ENCODE measurements at places on chromosomes 16 and 17.
A peak's percentile ranks its signal among the peaks of the same experiment; 100 is the strongest.

DNA sequence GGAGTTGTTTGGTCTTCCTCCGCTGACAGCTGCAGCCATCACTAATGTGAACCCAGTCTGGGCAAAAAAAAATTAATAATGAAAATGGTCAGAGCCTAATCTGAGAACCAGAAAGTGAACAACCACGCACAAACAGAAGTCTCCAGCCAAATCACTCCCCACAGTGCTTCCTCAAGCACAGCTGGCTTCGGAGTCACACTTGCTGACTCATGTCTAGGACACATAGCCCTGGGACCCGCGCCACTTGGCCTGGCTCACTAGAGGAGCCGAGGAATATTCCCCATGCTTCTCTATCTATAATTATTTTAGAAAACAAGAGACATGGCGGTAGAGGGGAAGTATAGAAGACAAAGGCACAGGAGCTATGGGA is 109.1 kb downstream of the ZFHX3 start:
- no peak for DNase-seq

- no peak for DNase-seq
These were observed 75.5 kb downstream of the SLC5A11 start for GRCh38 chr16:24921229-24921628.

DNA sequence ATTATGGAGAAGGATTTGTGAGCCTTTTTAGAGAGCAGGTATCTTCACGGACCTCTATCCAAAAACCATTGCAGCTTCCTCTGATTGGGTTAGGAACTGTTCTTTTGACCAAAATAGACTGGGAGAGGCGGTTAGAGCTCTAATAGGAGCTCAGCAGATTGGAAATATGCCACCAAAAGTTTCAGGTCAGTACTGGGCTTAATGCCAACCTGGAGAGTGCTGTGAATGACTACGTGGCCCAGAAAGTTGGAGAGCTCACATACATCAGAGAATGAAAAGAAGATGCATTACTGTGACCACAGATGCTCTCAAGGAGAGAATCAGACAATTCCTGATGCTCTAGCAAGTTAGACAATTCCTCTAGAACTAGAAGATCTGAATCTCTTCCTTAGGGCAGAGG is 86.5 kb downstream of the ABCA8 start:
- no peak for DNase-seq

- DNase-seq, result no peak
These were observed 116.6 kb downstream of the XYLT1 start for GRCh38 chr16:17354141-17354601.

DNA sequence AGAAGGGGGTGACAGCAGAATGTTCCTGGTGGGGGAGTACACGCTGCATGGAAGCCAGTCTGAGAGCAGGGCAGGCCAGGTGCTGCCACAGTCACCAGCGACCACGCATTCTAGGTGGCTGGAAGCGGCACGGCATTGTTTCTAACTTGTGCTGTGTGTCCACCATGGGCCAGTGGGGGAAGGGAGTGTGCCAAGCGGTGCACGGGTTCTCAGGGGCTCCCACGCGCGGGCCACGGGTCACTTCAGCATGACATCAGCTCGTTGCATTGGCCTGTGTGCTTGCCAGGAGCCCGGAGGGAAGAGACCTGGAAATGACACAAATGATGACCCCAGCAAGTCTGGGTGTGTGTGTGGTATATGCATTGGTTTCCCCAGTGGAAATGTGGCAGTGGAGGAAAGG is 164.9 kb upstream of the PLCG2 start:
- DNase-seq, result no peak

- peak; percentile 69 for DNase-seq
These were observed 6.7 kb downstream of the RHBDF1 start for GRCh38 chr16:65745-66144.

DNA sequence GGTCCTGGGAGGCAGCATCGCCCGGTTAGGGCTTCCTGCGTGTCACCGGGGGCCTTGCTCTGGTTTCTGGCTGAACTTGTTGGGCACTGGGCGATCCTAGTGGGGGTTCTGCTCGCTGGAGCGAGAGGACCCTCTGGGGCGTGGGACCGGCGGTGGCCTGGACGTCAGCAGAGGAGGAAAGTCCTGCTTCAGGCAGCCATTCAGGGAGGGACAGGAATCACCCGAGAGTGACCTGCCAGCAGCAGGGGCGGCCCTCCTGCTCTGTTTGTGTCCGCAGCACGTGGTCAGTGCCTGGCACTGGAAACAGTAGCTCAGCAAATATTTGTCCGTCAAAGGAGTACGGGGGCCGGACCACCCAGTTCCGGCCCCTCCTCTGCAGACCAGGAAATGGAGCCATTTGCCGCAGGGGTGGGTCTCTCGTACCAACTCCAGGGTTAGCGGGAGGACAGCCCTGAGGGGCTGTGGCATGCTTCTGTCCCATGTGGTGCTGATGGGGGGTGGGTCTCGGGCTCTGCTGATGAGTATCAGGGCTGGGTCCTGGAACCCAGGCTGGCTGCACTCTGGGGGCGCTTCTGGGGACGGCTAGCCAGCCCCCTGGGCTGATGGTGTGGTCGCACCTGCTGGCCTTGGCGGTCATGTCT is 48.3 kb downstream of the BAIAP2 start:
- DNase-seq, result no peak

- no peak for DNase-seq
These were observed 21.5 kb downstream of the SMTNL2 start for GRCh38 chr17:4605826-4606225.

GRCh38 chr16:77684181-77684526 is 38.2 kb upstream of the NUDT7 start:
- no peak for DNase-seq

Measured in stimulated activated CD8-positive, alpha-beta memory T cell treated with anti-CD3 and anti-CD28 coated beads, Interleukin-4, amount 100 ng/mL, for 1 hour (primary cell).